Stimulated activated CD4-positive, alpha-beta T cell treated with anti-CD3 and anti-CD28 coated beads, Interleukin-4, amount 100 ng/mL, for 4 hours (primary cell): ENCODE measurements at places on chromosomes 16 and 17.

DNA sequence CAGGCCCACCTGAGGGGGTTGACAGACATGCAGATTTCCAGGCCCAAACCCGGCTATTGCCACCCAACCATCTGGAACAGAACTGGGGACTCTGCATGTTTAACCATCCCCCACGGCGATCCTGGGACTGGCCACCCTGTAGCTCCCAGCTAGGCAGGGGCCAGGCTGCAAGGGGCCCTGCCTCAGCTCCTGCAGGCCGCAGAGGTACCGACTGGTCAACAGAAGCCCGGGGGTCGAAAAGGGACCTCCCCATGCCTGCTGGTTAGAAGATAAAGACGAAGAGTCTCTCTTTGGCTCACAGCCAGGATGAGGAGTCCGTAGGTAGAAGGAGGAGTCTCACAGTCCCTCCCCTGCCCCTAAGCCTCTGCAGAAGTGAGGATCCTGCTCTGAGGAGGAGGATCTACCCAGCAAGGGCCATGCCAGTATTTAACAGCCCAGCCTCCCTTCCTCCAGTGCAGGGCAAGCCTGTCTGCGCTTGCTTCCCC, 223.4 kb upstream of the TNRC6C start:
- no peak for DNase-seq

DNA sequence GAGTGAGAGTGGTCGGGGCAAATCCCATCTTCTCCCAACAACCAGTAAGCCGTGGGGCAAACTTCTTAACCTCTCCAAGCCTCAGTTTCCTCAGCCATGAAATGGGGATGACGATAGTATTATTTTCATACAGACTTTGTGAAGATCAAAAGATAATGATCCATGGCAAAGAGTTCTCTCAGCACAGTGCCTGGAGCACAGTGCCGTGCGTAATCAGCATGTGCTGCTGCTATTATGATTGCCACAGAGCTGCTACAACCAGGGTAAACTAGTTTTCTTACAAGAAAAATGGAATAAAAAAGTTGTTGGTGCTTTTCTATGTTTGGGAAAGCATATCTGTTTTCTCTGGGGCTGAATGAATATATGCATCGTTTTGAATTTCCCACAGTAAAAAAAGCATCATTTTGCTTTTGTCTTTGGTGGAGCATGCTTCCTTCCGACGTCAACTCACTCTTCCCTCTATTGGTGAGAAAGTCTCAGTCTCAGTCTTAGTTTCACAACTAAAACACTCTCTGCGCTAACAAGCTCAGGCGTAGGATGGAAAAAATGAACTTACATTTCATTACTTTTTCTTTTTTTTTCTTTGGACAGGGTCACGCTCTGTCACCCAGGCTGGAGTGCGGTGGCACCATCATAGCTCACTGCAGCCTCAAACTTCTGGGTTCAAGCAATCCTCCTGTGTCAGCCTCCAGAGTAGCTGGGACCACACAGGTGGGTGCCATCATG, 37.2 kb downstream of the CDK5R1 start:
- DNase-seq, result no peak

DNA sequence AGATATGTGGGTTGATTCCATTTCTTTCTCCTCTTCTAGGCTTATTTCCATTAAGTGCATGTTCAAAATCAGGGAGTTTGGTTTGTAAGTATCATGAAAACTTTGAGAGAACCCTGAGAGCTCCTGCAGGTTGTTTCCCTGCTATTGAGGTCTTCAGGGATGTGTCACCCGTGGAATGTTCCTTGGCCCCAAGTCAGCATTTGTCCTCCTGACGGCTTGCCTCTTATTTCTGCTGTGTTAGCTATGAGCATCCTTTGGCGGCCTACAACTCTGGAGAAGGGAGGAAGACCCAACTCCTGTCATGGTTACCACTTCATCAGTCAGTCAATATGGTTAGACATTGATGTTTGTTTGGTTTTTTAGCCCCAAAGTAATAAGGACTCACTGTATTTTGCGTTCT, 180.8 kb downstream of the FTO start:
- no peak for DNase-seq

DNA sequence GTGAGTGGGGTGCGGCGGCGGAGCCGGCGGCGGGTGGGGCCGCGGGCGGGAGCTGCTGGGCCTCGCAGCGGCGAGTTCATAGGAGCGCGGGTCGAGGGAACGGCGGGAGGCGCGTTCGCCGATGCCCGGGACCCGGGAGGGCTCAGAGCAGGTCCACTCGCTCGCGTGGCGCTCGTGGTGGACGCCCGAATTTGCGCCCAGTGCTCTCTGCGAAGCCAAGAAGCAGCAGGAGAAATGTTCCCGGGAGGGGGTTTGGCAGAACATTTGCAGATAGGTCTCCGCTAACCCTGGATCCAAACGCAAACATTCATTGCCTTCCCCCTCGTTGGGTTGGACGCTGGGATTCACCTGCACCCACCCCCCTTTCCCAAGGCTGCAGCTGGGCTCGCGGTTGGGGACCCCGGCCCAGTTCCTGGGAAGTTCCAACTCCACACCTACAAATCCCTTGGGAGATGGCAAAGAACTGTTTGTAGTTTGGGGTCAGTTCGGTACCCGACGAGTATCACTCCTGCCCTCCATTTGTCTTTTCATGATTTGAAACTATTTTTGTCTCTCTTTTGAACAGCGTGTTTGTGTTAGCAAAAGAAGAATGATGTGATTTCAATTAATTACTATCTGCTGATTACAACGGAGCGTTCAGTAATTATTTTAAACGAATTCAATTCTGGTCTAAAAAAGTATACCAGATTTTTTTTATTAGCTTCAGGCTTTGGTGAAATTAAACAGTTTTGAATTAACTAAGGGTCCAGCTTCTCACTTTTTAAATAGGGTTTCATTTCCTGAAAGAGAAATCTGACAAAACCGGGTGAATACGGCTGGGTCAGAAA, 2.3 kb downstream of the NTN1 start:
- DNase-seq, result no peak

GRCh38 chr16:67190041-67190440, at the start of gene EXOC3L1:
Gene EXOC3L1, minus strand, starts transcription at chr16:67190136. Its CDS starts 460 bp downstream, at chr16:67189676.
- DNase-seq, result no peak

GRCh38 chr17:8079291-8080207, 8.0 kb downstream of the ALOX12B start:
- DNase-seq, result peak; percentile 79

- DNase-seq, result no peak
These were observed 6.4 kb downstream of the PFAS start for GRCh38 chr17:8255499-8255898.

- no peak for DNase-seq
These were observed 10.7 kb downstream of the ENGASE start for GRCh38 chr17:79085154-79085920.

DNA sequence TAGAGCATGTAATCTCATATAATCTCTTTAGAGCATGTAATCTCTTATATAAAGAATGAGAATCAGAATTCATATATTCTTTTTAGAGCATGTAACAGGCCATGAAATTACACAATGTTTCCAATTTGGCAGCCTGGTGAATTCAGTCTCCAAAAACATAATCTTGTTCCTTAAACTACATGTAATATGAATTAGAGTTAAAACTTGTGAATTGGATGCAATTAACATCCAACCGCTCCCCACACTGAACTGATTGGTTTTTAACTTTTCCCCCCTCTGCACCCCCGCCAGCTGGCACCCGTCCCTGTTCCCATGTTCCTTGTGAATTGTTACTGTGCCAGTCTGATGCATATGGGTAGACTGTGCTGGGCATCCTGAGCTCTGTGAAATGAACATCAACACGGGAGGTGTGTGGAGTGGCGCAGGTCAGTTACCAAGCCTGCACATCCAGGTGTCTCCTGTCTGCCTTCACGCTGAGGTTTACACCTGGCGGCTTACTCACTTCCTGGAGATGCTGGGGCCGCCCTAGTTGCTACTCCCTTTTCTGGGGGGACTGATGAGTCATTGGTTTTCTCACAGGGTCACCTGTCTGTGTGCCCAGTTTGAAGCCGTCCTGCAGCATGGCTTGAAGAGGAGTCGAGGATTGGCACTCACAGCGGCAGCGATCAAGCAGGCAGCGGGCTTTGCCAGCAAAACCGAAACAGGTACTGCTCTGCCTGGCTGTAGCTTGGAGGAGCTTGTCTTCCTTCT, 50.4 kb downstream of the SNX29 start:
- DNase-seq, result no peak

GRCh38 chr16:74769586-74770190, 4.9 kb downstream of the FA2H start:
- no peak for DNase-seq

- DNase-seq, result no peak
These were observed 269.8 kb downstream of the C16orf95 start for GRCh38 chr16:87047221-87048037.

GRCh38 chr17:77842528-77843147, 115.9 kb upstream of the TNRC6C start:
- DNase-seq, result no peak

DNA sequence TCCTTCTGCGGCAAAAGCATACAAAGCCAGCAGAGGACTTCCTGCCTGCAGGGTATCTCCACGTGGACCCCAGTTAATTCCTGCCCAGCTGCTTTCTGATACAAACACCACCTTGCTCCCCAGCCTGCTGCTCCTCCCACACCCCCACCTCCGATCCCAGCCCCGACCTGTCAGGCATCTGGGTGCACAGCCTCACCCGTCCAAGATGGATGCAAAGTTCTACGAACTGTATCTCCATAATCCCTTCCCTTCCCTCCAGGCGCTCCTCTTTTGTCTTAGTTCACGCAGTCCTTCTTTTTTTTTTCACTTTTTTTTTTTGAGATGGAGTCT, 15.6 kb upstream of the FOXJ1 start:
- DNase-seq, result no peak

GRCh38 chr16:83589576-83589975, 218.2 kb upstream of the HSBP1 start:
- DNase-seq, result no peak

- no peak for DNase-seq
These were observed 478.2 kb upstream of the EEF2KMT start for GRCh38 chr16:5575646-5576245.
